ENCODE measurements at places on chromosomes 3 and 15.

DNA sequence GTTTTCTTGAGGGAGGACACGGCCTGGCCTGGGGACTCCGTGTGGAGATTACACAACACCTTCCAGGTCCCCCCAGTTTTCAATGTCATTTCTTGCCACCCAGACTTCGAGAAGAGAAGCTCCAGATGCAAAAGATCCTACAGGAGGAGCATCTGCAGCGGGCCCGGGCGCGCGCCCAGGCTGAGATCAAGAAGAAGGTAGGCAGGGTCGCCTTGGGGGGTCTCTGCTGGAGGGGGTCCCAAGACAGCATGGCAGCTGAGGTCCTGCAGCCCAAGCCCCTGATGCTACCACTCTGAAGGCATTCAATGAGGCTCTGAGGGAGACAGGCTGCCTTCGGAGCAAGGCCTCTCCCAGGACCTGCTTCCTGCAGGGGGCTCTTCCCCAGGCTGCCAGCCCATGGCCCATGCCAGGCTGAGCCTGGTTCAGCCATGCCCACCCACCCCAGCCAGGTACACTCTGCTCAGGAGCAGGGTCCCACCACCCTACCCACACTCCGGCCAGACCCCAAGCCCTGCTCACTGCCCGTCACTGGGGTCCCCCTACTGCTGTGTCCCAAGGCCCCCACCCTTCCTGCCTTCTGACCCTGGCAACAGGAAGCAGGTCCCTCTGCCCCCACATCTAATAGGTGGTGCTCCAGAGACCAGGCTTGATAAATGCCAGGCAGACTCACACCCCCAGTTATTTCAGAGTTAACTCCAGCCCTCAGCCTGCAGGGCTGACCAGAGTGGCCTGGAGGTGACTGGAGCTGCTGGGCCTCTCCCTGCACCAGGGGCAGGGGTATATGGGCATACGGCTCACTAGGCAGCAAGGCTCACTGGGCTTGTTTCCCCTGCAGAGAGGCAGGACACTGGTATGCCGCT, 40.0 kb downstream of the ZXDC start:
- no peak for DNase-seq

- DNase-seq, result no peak
These were observed 133.0 kb downstream of the ASB7 start for GRCh38 chr15:100735129-100736053.

DNA sequence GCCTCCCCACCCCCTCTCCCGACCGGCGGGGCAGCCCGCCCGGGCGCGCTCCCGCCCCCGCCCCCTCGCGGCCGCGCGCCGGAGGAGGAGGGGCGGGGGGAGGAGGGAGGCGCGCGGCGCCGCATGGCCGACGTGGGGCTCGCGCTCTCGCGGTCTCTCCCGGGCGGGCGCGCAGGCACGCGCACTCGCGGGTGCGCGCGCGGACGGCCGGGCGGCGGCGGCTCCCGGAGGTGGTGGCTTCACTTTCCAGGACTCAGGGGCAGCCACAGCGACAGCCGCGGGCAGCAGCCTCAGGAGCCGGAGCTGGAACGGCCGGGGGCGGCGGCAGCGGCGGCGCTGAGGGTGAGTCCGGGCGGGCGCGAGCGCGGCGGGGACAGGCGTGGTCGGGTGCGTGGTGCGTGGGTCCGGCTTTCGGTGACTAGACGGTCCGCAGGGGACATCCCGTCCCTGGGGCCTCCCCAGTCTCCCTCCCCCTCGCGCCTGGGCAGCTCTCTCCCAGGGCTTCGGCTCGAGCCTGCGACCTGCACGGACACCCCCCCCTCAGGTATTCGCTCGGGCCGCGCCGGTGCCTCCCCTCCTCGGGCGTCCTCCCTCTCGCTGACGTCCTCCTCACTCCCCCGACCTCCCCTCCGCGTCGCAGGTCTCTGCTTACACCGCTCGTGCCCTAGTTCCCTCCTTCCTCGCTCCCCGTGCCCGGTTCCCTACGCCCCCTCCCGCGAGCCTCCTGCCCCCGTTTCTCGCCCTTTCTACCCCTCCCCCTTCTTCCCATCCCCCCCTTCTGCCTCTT, at the start of gene UBE2E2:
Gene UBE2E2, plus strand, starts transcription at position 407 of the 787 bp plus-strand sequence.
- DNase-seq, result peak; percentile 87

- peak; percentile 29 for DNase-seq
These were observed 13.1 kb upstream of the BLOC1S6 start for GRCh38 chr15:45573961-45574629.

GRCh38 chr3:195145579-195145978, 125.4 kb downstream of the XXYLT1 start:
- DNase-seq, result no peak

DNA sequence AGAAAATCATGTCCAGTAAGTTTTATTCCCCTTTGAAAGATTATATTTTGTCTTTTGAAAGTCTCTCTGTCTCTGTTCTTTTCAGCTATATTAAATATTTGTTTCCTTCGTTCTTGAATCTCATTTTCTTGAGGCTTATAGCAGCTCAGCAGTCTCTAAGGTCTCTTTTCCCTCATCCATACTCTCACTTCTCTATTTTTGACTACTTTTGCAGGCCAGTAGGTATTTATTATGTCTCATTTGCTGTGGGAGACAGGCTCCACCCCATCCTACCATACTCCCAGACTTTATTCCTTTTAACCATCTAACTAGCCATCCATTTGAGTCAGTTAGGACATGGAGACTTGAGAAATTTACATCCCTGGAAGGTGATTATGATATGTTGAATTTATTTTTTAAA, 71.0 kb downstream of the FILIP1L start:
- no peak for DNase-seq

DNA sequence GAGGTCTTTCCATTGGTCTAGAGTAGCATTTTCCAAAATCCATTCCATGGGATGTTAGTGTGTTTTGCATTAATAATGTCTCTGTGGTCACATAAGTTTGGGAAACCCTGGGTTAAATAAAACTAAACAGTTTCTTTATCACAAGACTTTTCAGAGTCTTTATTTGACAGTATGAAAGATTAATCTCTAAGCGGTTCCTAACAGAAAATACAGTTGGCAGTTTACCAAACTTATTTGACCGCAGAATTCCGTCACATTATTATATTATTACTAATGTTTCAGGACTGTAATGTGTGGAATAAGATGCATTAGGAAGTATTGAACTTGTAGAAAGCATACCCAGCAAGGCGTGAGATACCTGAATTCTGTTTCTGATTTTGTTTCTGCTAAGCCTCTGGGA, 71.5 kb upstream of the ADAMTSL3 start:
- DNase-seq, result no peak
